ENCODE measurements at places on chromosomes 2 and 18. TPM values are rescaled to one million over a fixed set of nuclear protein-coding genes. Genes with fewer than 3 reads are reported as not detected.

SLC1A4 gene
- 13.0 TPM for polyA plus RNA-seq

EVA1A gene
- polyA plus RNA-seq = 0.81 TPM

SERPINB13 gene
- not detected for polyA plus RNA-seq

RFTN2 gene
- 2.2 TPM for polyA plus RNA-seq

RAB6C gene
- polyA plus RNA-seq = 0.13 TPM

CFAP221 gene
- polyA plus RNA-seq = 4.3 TPM

LRRTM1 gene
- 0.49 TPM for polyA plus RNA-seq

ARL4C gene
- polyA plus RNA-seq = 3.1 TPM

MAP2 gene
- 2.2 TPM for polyA plus RNA-seq

ZNF396 gene
- 2.5 TPM for polyA plus RNA-seq

MAP3K19 gene
- polyA plus RNA-seq = not detected

CHRND gene
- not detected for polyA plus RNA-seq

ACADL gene
- 2.3 TPM for polyA plus RNA-seq

EGR4 gene
- not detected for polyA plus RNA-seq

GAREM2 gene
- polyA plus RNA-seq = 0.77 TPM

VIL1 gene
- 0.09 TPM for polyA plus RNA-seq

L3MBTL4 gene
- 3.9 TPM for polyA plus RNA-seq

CCL20 gene
- 0.51 TPM for polyA plus RNA-seq

COL5A2 gene
- 5.2 TPM for polyA plus RNA-seq

NAT8 gene
- polyA plus RNA-seq = 1.2 TPM

ERBB4 gene
- 1.1 TPM for polyA plus RNA-seq

BCL11A gene
- polyA plus RNA-seq = 6.2 TPM

SAG gene
- polyA plus RNA-seq = not detected

TUBA3E gene
- not detected for polyA plus RNA-seq

LAMA3 gene
- 2.3 TPM for polyA plus RNA-seq

REG3G gene
- 1.5 TPM for polyA plus RNA-seq

PECR gene
- polyA plus RNA-seq = 8.2 TPM

KIF1A gene
- 16.1 TPM for polyA plus RNA-seq

PLCL1 gene
- polyA plus RNA-seq = 1.6 TPM

C2orf66 gene
- 1.2 TPM for polyA plus RNA-seq

CD226 gene
- polyA plus RNA-seq = 0.24 TPM

MC5R gene
- polyA plus RNA-seq = not detected

TCF23 gene
- polyA plus RNA-seq = 0.24 TPM

GPN1 gene
- 10.6 TPM for polyA plus RNA-seq

SERPINE2 gene
- polyA plus RNA-seq = 17.0 TPM

SLC9A2 gene
- polyA plus RNA-seq = 1.8 TPM

LHCGR gene
- 2.4 TPM for polyA plus RNA-seq

PAIP2B gene
- 2.1 TPM for polyA plus RNA-seq

LIMS3 gene
- 9.4 TPM for polyA plus RNA-seq

HOXD13 gene
- polyA plus RNA-seq = not detected

HAAO gene
- 2.7 TPM for polyA plus RNA-seq

ZEB2 gene
- polyA plus RNA-seq = 54.3 TPM

SLC38A11 gene
- polyA plus RNA-seq = 36.9 TPM

WNT6 gene
- polyA plus RNA-seq = 1.8 TPM

OBSL1 gene
- 63.9 TPM for polyA plus RNA-seq

SGPP2 gene
- polyA plus RNA-seq = 0.61 TPM

PRKAG3 gene
- polyA plus RNA-seq = not detected

AKAIN1 gene
- 5.4 TPM for polyA plus RNA-seq

ITPRIPL1 gene
- 0.33 TPM for polyA plus RNA-seq

QPCT gene
- polyA plus RNA-seq = 746 TPM

Measured in adrenal gland (tissue), 19 donors.